ENCODE measurements at places on chromosomes 2 and 18.
A peak's percentile ranks its signal among the peaks of the same experiment; 100 is the strongest.

DNA sequence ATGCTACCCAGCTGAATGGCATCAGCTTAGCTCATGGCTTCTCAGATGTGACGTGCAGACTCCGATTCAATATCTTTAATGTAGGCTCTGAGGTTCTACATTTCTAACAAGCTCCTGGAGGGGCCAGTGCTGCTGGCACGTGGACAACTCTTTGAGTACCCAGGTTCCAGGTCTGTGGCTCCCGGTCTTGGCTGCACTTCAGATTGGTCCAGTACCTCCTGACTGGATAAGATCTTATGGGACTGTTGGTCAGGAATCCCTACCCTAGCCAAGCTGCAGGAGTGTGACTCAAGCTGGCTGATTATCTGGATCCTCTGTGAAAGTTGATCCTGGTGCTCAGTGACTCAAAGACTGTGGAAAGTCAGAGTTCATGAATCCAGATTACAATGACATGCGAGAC is 222.1 kb downstream of the ANKRD30B start:
- DNase-seq: no peak

GRCh38 chr2:156177654-156178053 is 154.9 kb downstream of the NR4A2 start:
- DNase-seq: no peak

DNA sequence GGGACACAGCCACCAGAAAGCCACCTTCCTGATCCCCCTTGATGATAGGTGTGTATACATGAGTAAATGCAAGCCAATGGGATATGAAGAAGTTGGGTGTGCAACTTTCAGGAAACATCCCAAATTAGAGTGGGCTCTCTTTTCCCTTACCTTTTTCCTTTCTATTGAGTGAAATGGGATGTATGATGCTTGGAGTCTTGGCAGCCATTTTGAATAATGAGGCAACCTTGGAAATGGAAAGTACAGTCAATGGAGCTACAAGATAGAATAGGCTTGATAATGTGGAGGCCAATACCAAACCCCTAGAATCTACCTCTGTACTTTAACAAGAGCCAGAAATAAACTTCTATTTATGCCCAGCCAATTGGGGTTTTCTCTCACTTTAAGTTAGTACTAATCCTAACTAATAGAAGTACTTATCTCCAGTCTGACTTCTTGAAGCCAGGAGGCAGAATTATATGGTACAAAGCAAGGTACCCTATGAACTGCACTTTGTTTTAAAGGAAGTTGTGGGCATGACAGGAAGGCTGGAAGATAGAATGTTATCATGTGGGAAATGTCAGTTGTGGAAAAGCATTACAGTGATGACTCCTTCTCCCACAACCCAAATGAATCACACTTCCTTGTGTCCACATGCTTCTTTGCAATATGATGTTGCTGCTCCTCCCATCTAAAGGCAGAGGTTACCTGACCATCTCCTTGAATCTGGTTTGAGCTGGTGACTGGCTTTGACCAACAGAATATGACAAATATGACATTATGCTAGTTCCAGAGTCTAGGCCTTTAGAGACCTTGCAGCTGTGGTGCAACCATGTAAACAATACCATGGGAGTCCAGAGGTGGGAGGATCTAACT is 12.9 kb upstream of the NABP1 start:
- no peak for DNase-seq

- no peak for DNase-seq
These were observed 30.0 kb upstream of the ATG16L1 start for GRCh38 chr2:233221378-233222063.

GRCh38 chr2:212535996-212536816 is 2.4 kb downstream of the ERBB4 start:
- DNase-seq: peak; percentile 67

DNA sequence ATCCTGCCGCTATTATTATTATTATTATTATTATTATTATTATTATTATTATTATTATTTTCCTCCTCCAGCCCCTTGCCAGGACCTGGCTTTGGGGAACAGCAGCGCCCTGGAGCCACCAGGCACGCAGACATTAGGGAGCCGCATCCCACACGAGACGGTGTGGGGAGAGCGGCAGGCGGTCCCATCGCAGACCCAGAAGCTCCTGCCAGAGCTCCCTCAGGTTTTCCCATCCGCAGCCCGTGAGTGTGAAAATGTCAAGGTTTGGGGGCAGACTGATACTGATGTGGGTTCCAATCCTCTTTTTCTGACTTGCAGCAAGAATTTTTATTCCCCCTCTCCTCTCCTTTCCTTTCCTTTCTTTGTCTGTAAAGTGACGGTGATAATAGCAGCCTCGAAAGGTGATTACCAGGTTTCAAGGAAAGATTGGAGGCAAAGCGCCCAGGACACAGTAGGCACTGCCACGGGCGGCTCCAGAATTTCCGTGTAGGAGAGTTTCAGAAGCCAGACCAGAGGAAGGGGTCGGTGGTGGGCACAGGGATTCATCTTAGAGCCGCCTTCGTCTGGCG is 816 bp downstream of the SCTR start:
- DNase-seq: no peak

DNA sequence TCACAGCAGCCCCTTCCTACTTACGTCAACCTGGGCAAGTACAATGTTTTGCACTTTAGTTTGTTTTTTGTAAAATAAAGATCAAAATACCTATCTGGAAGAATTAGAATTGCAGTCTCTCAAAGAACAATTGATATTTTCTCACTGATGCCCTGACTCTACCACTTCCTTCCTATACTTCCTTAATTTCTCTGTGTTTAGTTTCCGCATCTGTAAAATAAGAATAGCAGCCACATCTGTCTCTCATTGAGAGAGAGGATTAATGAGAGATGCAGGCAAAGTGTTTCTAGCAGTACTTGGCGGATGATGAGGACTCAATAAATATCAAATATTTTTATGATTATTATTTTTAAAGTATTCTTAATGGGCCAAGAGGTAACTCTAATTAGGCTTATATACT is 122.6 kb upstream of the PIEZO2 start:
- DNase-seq: no peak

GRCh38 chr18:34707670-34708069 is 2.4 kb upstream of the DTNA start:
- DNase-seq: no peak

- DNase-seq: no peak
These were observed 79.6 kb upstream of the ST6GAL2 start for GRCh38 chr2:106965611-106966010.

DNA sequence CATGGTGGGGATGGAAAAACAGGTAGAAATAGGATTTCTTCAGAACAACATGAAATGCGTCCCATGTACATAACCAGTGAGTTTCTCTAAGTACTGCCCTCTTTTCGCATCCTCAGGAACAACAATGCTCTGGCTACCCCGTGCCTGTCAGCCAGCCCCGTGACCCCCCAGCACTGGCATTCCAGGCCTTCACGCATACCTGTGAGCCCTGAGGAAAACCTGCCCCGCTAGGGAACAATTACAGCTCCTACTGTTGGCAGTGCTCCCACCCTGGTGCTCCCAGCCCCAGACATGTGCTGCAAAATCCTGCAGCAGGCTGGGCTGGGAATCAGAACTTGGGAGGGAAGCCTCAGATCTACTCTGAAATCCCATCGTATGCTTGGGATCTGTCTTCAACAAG is 9.1 kb downstream of the SMAD7 start:
- no peak for DNase-seq

DNA sequence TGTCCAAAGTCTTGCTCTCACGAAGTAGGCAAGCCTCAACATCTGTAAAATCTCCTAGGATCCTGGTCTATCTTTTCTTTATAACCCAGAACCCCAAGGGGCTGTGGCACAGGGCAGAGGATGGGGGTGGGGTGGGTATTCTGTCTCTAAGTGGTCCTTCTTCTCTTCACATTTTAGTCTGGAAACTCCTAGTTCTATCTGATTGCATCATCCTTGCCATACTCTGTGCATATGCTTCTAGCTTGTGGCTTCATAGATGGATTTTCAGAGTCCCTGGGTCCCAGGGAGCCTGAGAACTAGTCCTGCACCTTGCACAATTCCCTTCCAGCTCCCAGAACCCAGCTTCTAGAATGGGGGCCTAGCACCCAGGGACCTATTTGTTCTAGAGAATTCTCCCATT is 52.5 kb downstream of the RNF152 start:
- DNase-seq: no peak
